Esophagus (tissue), 2 donors: ENCODE measurements at places on chromosomes 1 and 21. TPM values are rescaled to one million over a fixed set of nuclear protein-coding genes. Genes with fewer than 3 reads are reported as not detected.

WDTC1 gene
- 9.8 TPM for polyA plus RNA-seq

FCGR3B gene
- polyA plus RNA-seq = 0.08 TPM

TGFB2 gene
- 0.16 TPM for polyA plus RNA-seq

CD1E gene
- polyA plus RNA-seq = 2.2 TPM

LMOD1 gene
- polyA plus RNA-seq = 30.2 TPM

DCDC2B gene
- polyA plus RNA-seq = not detected

SELP gene
- polyA plus RNA-seq = 2.1 TPM

CELA2B gene
- polyA plus RNA-seq = not detected
